ENCODE measurements at places on chromosomes 5 and 9.

- DNase-seq: no peak
These were observed 41.5 kb downstream of the FBXO4 start for GRCh38 chr5:41966401-41967105.

GRCh38 chr5:1178529-1179382, 22.6 kb upstream of the SLC6A19 start:
- DNase-seq: no peak

DNA sequence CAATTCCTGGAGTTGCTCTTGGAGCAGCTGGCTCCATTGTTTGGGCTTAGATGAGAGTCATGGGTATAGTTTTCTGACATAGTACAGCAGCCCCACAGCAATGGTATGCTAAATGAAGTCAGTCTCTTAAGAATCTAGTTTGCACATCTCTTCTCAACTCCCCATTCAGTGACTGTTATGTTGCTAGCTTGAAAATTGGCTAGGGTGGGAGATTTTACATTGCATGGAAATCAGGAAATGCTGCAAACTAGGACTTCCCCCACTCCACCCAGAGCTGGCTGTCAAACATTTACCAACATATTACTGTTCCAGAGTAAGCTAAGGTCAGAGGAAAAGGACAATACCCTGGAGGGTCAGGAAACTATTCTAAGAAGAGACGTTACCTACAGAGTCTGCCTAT, 17.6 kb upstream of the FCHO2 start:
- no peak for DNase-seq

DNA sequence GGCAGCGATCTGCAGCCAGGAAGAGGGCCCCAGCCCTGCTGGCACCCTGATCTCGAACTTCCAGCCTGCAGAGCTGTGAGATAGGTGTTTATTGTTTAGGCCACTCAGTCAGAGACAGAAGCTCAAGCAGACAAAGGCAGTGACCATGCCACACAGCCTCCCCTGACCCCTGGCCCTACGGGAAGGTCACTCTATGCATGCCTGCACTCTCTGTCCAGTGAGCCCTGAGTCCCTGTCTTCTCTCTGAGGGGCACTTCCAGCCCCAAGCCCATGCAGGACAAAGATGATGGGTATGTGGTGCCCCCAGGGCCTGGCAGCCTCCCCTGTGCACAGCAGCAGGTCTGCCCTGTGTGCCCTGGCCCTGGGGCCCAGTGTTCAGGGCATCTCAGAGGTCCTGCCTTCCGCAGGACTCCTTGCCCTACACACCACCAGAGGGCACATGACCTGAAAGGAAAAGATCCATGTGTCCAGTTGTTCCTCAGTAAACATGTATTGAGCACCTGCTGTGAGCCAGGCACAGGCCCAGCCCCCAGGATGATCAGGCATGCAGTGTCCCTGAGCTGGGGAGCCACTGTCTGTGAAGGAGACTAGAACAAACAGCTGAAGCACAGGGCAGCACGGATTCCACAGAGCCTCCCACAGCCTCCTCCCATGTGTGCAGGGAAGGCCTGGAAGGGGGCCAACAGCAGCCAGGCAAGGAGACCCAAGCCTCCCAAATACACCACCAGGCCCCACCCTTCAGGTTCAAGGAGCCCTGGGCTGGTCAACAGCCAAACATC, 109.3 kb downstream of the ATPSCKMT start:
- DNase-seq: no peak

DNA sequence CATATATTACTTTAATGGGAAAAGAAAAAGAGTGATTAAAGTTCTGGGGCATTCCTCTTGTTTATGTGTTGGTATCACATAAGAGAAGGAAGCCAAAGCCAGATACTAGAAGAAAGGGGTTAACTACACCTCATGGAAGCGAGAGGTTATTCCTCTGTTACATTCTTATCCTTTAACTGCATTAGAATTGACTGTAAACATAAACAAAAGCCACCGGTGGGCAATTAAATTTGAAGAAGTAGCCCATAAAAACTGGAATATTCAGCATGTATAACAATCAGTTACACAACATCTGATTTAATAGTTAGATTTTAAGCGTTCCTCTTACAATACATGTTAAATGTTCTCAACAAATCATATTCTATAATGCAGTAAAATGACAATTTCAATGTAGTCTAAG, 18.8 kb downstream of the POU5F2 start:
- DNase-seq: no peak

DNA sequence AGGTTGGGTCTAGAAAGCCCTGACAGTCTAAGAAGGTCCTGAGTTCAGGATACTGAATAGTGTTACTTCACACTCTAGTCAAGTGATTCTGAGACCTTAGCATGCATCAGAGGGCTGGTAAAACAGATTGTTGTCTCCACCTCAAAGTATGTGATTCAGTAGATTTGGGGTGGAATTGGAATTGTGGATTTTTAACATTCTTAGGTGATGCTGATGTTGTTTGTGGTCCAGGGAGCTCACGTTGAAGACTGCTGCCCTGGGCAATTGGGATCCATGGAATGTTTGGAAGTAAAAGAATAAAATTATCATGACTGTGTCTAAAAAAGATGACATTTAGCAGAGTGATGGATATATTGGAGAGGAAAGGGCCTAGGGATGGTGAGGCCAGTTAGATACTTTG, 75.6 kb downstream of the VCAN start:
- DNase-seq: no peak
